Activated gamma-delta T cell treated with Interleukin-2 at 50 U/mL for 16 hours (primary cell): ENCODE measurements at places on chromosomes 12 and 14.

GRCh38 chr12:128518644-128519043 lies 251.7 kb downstream of the TMEM132C start:
- DNase-seq, result no peak

- no peak for DNase-seq
These were observed 34.6 kb upstream of the TMX1 start for GRCh38 chr14:51205486-51205885.

GRCh38 chr14:91238661-91239060 lies 5.8 kb downstream of the GPR68 start:
- DNase-seq, result no peak

DNA sequence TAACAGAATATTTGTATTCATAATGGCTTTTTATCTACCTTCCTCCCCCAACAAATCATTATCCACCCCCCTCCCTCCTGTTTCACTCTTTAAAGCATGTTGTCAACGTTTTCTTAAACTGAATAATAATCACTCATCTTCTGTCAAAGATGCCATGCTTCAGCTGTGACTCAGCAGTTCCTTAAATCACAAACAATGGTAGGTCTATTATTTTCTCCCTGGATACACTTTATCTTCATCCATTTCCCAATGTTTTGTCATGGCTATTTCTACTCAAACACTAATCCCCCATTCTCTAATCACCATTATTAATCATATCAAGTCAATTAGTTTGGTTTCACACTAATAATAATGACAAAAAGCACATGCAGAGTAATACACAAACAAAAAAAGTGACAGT lies 6.5 kb downstream of the CLEC12B start:
- no peak for DNase-seq

- DNase-seq, result no peak
These were observed 11.6 kb downstream of the BTG1 start for GRCh38 chr12:92133795-92134637.

GRCh38 chr12:84411031-84411430 lies 501.6 kb downstream of the SLC6A15 start:
- no peak for DNase-seq

- DNase-seq, result no peak
These were observed 22.4 kb downstream of the PROX2 start for GRCh38 chr14:74853581-74853980.
